ENCODE measurements at places on chromosomes 6 and 20. TPM values are rescaled to one million over a fixed set of nuclear protein-coding genes. Genes with fewer than 3 reads are reported as not detected.

DNA sequence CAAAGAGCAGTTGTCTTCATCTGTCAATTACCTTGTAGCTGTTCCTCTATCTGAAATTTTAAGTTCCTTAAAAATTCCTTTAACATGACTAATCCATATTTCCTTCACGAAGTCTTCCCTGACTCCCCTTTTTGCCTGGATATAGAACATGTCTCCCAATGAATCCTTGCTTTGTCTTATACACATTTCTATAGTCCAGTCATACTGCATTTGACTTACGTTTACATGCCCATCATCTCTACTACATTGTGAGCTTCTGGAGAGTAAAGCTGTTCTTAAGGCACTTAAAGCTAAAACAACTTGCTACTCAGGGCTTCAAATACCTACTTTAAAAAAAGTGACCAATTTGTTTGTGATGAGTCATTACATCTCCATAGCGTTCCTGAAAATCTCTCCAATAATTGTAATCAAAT, 4.9 kb downstream of the REV3L start:
- DNase-seq: peak; percentile 55

The PHF10 gene
- polyA plus RNA-seq: 12.5 TPM

The BEND3 gene
- 1.3 TPM for polyA plus RNA-seq

DNA sequence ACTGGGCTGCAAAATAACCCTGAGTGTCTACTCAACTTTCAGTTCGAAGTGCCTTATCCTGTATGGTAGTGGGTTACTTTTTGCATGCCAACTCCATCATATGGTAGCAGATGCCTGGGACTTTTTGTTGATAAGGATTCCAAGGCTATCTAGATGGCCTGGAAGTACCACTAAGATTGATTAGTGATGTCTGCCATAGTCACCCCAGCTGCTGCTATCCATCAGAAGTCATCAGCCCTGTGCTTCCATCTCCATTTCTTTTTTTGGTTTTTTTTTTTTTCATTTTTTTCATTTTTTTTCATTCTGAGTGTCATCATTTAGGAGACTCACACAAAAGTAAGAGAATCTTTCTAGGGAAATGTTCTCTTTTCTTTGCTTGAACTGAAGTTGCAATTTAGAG, 217.4 kb upstream of the PLCB4 start:
- DNase-seq: no peak

DNA sequence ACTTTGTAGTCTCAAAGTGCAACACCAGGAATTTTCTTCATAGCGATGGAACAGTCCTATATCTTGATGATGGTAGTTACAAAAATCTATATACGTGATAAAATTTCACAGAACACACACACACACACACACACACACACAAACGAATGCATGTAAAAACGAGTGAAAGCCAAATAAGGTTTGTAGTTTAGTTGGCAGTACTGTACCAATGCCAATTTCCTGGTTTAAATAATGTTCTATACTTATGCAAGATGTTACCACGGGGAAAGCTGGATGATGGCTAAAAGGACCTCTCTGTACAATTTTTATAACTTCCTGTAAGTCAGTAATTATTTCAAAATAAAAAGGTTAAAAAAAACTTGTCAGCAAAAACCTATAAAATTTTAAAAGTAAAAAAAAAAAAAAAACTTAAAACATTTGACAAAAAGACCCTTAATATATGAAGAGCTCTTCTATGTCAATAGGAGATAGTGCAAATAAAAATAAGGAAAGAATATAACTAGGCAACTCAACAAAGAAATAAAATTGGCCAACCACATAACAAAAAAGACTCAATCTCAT, 37.6 kb downstream of the PDSS2 start:
- DNase-seq: no peak

The GABRR1 gene
- polyA plus RNA-seq: not detected

DNA sequence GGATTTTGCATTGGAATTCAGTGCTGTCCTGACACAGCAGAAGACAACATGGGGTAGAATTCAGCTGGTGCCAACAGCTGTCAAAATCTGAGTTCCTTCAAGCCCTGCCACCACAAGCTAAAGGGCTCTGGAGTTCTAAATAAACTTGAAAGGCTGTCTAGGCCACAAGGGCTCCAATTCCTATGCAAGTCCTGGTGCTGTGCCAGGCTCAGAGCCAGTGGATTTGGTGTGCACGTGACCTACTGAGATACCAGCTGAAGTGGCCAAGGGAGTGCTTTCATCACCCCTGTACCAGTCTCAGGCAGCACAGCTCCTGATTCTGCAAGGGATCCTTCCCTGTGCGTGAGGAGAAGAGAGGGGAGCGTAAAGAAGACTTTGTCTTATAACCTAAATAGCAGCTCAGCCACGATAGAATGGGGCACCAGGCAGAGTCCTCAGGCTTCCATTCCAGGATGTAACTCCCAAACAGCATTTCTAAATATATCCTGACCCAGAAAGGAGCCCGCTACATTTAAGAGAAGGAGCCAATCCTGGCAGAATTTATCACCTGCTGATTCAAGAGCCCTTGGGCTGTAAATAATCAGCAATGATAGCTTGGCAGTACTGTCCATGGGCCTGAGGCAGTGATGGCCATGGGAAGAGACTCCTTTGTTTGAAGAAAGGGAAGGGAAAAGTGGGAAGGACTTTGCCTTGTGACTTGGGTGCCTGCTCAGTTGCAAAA, 881.2 kb upstream of the EPHA7 start:
- DNase-seq: no peak

DNA sequence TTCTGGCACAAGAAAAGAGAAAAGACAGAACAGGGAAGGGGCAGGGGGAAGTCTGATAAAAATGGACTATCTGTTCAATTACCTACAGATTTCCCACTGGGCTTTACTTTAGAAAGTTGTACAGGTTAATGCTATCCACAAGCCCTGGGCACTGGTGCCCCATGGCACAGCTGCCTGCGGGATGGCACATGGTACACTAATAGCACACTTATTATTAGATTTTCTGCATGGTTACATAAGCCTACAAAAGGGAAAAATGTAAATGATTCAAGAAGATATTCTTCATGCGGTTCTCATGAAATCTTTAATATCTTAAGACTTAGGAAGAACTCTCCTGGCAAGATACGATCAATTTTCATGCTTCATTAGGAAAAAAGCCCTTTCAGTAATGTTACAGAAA, 137.5 kb downstream of the GMPR start:
- DNase-seq: no peak

GRCh38 chr6:73242001-73242400, 16.7 kb upstream of the KHDC1L start:
- no peak for DNase-seq

- no peak for DNase-seq
These were observed 285.6 kb upstream of the RNF24 start for GRCh38 chr20:4300921-4301320.

DNA sequence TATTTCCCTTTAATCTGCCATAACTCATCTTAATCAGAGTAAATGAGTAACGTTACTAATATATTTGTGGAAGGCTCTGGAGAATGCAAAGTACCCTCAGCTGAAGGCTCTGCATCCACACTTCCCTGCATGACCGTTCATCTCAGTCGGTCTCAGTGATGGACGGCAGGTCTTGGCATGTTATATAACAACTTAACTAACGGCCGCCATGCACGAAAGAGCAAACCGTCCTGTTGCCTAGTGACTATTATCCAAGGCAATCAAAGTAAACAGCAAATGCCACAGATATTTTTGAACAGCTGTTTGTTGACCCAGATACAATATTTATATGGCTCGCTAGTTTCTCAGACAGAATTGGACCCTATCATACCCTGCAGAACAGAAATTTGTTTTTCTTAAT, 194.9 kb upstream of the SMLR1 start:
- no peak for DNase-seq

DNA sequence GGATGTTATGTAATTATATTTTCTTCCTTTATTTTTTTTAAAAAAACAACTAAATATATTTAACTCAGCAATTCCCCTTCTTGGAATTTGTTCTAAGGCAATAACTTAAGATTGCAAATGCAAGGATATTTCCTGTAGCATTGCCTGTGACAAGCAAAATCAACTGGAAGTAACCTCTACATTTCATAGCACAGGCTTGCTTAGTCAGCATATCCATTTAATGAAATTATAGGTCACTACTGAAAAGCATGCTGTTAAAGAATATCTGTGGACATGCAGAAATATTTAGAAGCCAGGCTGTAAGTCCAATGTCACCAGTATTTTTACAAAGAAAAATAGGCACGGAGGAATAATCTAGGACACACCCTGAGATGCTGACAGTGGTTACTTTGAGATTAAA, 8.7 kb upstream of the MEP1A start:
- DNase-seq: no peak

GRCh38 chr6:72382602-72383529, 239.0 kb upstream of the KCNQ5 start:
- DNase-seq: no peak

- no peak for DNase-seq
These were observed 3.9 kb upstream of the GCM1 start for GRCh38 chr6:53152576-53152975.

The CRISP2 gene
- polyA plus RNA-seq: not detected

The CST1 gene
- not detected for polyA plus RNA-seq

The SOX18 gene
- not detected for polyA plus RNA-seq

DNA sequence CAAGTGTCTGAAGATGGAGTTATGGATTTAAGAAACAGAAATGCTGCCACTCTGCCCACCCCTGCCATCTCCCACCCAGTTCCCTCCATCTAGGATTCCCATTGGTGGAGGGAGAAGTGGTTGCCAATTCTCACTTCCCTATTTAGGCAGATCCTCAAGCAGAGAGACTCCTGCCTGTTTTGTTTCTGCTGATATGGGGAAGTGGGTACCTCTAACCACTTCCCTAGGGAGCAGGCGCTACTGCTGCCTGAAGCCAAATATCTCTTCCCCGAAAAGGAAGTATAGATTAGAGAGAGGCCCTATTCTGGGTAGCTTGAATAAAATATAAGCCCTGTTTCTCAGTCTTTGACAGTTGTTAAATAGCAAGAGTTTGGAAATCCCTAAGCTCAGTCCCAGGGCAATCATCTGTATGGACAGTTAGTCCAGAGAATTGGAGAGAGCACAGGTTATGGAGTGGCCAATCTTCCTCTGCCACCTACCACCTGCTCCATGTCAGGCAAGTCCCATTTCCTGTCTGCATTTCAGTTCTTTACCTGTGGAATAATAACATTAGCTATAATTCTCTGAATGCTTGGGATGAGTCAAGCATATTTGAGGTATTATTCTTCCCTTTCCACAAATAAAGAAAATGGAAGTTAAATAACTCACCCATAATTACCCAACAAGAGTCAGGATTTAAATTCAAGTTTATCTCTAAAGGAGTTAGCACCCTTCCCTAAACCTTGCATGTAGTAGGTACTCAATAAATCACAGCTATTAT, 2.6 kb upstream of the ADGB start:
- DNase-seq: no peak

DNA sequence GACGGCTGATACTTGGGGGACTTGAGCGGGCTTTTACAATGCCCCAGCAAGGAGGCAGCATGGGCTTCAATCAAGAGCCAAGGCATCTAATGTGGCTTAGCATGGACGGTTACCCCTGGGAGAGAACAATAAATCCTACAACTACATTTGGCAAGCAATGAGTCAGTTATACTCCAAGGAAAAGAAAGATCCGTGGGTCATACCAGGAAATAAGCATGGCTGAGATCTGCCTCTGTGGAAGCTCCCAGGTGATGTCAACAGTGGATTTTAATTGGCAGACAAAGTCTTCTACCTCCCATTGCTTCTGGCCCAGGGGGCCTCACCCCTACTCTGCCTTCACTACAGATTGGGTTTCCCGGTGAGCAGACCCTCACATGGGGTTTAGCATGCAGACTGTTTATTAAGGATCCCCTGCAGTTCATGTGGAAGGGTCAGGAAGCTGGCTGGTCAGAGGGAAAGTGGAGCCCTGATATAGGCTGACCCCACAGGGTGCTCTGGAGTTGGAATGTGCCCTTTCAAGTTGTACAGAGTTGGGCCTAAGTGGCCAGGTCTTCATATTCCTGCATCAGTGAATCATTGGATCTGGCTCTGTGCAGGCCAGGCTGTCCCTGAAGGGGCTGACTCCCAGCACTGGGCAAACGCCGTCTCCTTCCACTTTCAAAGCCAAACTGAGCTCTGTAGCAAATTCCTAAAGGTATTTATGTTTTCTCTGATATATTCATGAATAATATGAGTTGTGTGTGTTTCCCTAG, 91.3 kb upstream of the GGTLC1 start:
- no peak for DNase-seq

The GMPR gene
- 7.0 TPM for polyA plus RNA-seq

GRCh38 chr20:4320291-4320690, 304.9 kb upstream of the RNF24 start:
- DNase-seq: no peak

The MLN gene
- not detected for polyA plus RNA-seq

GRCh38 chr6:16251706-16252105, 13.3 kb downstream of the GMPR start:
- DNase-seq: no peak
